Stimulated activated CD4-positive, alpha-beta T cell treated with anti-CD3 and anti-CD28 coated beads, Interleukin-4, amount 100 ng/mL, for 24 hours (primary cell): ENCODE measurements at places on chromosomes 5 and 9.
A peak's percentile ranks its signal among the peaks of the same experiment; 100 is the strongest.

GRCh38 chr5:160543395-160543794 is 121.7 kb downstream of the PTTG1 start:
- DNase-seq, result no peak

GRCh38 chr9:37715991-37716505 is 37.6 kb upstream of the TRMT10B start:
- no peak for DNase-seq

DNA sequence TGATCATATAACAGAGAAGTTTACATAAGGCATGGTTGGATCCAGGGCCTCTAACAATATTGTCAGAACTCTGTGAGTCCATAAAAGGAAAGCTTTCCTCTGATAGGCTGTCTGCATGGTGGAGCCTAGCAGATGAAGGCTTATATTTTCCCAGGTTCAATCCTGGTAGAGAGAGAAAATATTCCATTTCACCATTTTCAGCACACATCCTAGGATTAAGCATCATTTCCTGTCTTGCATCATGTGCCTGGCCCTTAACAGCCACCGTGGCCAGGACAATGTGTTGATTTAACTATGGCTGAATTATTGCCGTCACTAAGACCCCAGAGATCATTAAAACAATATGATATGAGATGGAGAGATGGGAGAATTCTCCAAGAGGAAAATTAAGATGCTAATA is 90.9 kb upstream of the GRIA1 start:
- DNase-seq, result no peak

DNA sequence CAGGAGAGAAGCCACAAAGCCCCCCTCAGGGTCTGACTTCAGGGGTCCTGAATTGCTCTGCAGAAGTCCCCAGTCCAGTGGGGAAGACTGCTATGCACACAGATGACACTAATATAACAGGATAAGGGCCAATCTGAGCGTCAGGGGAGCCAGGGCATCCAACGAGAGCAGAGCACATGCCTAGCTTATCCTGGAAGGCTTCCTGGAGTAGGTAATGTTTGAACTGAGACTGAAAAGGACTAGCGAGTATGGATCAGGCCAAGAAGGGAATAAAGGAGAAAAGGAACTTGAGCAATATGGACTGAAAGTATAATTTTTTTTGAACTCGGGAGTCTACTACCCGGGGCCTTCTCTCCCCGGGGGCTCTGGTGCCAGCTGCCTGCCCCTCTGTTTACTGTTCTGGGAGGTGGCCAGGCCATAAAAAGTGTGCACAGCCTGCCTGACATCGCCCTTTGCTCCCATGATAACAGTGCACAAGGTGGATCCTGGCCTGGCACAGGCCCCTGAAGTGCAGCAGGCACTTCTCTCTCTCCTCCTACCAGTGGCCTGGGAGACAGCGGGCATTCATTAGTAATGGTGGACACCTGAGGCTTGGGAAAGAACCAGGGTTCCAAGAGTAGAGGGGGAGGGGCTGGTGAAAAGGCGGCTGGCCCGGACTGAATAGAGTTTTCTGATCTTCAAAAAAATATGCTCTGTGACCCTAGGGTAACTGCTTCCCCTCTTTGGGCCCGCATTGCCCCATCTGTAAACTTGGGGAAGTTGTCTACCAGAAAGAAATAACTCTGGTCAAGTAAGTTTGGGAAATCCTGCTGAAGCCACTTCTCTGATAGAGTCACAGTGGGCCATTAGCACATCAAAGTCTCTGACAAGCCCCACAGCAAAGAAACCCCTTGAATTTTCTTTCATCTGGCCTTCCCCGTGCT is 4.6 kb upstream of the SLC6A7 start:
- no peak for DNase-seq

DNA sequence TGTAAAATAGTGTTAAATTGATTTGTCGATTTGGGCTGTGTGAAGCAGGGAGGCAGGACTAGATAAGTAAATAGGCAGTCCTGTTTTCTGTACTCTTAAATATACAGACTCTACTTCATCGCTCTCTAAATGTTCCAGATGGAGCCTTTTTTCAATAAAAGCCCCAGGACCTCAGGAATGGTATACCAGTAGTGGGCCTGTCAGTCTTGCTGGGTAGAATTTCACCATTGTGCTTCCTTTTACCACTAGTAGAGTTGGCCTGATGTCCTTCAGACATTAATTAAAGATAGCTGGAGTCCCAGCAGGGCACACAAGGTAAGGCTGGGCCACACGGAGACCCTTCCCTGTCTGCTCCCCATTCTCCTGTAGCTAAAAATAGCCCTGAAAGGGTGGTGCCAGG is 6.0 kb downstream of the SNX18 start:
- no peak for DNase-seq

DNA sequence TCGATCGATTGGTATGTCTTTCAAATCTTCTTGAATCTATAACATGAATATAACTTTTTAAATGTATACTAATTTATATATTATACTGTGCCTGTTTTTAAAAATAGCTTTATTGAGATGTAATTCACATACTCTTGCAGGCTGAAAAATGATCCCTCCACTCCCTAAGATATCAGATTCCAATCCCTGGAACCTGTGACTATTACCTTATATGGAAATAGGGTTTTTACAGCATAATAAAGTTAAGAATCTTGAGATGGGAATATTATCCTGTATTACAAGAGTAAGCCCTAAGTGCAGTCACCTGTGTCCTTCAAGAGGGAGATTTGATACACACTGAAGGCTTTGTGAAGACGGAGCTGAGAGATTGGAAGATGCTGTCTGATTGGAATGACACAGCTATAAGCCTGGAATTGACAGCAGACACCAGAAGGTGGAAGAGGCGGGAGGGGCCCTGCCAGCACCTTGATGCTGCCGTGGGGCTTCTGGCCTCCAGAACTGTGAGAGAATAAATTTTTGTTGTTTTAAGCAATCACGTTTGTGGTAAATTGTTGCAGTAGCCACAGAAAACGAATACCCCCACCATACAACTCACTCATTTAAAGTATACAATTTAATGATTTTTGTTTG is 161.3 kb downstream of the RMI1 start:
- no peak for DNase-seq

DNA sequence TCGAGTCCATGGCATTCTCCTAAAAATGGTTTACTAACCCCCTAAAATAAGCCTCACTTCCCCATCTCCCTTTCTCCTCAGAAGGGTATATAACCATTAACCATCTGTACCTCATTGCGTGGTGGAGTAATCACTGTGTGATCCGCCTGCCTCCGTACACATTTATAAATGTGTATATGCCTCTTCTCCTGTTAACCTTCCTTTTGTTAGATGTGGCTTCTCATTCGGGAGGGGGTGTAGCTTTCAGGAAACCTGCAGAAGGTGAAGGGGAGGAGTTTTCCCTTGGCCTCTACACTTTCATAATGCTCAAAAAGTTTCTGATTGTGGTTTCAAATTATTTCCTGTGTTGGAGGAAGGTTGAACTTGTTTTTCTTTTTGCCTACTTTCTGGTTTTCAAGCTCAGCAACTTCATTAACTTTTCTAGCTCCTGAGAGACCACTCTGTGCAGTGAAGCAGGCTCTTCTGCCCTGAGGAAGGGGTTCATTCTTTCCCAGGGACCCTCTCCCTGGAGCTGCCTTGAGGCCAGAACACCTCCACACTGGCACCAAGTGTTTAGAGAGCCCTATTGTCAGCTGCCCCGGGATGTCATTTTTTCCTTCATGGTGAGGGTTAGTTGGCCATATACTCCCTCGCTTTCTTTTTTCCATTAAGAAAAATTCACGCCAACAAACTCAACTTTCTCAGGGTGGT is 46.9 kb downstream of the RASGRF2 start:
- DNase-seq, result peak; percentile 67

DNA sequence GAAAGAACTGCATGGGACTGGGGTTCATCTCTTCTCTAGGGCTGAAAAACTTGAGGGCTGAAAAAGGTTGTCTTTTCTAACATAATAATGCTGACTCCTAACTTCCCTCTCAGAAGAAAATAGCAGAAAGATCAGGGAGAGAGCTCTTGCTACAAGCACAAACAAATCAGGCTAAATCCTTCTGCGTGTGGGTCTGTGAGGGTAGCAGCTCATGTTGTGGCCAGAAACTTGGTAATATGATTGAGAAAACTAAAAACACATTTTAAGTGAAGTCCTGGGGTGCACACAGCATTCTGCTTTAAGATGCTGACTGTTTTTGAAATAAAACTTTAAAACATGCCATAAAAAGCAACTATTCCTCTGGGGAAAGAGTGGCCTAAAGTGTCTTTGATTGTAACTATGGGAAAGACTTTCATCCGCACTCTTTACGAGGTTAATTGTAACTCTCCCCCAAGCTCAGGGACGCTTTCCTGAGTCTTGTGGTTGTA is 56.7 kb downstream of the SAXO1 start:
- no peak for DNase-seq

DNA sequence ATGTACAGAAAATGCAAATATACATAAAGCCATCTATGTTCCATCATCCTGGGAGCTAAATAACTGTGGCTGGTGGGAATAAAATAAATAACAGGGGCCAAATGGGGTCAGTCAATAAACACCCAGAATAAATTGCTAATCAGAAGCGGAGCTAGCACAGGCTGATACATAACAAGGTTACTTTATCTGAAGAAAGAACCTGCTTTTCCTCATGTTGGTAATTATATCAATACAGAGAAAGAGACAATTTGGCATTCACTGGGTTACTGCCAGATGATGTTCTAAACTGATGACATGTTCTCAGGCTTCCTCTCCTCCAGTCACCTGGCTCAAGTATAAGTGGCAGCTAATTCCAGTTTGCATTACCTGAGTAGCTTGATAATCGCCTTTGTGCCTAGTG is 144.9 kb upstream of the CD180 start:
- DNase-seq, result no peak

GRCh38 chr9:20558566-20559016 is 63.7 kb downstream of the MLLT3 start:
- DNase-seq, result peak; percentile 61

DNA sequence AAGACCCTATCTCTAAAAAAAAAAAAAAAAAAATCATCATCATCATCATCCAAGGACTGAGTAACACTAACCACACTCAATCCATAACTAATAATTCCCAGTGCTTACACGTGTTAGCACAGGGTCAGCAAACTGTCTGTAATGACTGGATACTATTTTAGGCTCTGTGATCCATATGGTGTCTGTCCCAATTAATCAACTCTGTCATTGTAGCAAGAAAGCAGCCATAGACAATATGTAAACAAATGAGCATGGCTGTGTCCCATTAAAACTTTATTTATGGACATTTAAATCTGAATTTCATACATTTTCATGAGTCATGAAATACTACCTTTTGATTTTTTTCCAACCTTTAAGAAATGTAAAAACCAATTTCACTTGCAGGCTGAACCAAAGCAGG is 148.4 kb downstream of the SIL1 start:
- DNase-seq, result no peak

DNA sequence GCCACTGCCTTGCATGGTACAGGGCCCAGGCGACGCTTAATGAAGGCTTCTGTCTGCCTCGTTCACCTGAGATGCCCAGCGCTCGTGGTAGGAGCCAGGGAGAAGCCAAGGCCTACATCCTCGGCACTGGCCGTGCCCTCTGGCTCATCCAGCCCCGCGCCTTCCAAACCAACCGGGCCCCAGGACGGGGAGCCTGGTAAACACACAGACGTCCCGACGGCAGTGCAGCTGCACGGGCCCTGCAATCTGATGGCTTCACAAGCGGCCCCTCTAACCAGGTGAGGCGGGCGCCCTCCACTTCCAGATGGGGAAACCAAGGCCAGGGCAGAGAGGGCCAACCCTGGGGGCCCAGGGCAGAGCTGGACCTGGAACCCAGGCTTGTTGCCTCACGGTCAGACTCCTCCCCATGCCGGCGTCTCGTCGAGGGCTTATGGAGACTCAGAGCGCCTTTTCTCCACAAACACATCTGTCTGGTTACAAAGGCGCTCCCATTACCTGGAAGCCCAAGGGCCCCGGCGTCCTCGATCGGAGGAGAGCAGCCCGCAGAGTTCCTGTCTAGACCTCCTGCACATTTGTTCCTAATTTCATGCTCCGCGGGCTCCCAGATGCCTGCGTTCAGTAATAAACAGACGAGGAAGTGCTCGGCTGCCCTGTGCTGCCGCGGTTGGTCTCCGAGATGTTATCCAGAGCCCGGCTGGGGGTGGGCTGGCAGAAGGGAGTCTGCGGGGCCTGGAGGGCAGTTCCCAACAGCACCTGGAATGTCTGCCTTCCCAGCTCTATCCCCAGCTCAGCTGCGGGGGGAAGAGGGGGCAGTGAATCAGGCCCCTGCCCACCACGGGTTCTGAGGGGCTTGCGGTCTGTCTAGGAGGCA is 23.5 kb downstream of the FAM163B start:
- DNase-seq, result no peak

- no peak for DNase-seq
These were observed 522.3 kb upstream of the ST8SIA4 start for GRCh38 chr5:101425339-101425859.

DNA sequence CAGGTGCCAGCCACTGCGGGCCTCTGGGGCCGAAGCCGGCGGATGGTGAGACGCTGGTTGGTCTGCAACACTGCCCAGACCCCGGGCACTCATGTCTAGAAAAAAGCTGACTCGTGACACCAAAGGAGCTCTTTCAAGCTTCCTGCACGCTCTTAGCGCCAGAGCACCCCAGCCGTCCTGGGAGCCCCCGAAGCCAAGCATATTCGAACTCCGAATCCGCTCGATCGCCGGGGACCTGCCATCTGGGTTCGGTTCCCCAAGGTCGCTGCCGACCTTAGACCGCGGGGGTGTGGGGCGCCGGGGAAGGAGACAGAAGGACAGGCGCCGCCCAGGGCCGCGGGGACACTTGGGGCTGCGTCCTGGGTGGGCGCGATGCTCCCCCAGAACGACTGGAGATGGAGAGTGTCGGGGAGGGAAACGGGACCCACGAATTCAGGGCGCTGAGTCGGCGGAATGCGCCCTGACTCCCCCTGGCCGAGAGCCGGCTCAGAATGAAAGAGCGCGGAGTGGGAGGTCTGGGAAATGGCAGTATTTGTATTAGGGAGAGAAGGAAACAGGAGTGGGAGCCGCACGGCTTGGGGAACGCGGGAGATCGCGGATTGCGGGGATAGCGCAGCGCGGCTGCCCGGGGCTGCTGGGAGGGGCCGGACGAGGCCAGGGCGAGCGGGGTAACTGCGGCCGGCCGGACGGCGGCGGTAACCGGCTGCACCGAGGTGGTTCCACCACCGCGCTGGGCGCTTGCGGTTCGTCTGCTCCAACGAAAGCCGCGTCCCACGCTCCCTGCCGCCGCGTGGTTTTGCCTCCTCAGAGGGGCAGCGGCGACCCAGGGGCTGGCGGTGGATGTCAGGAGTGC is 20.1 kb upstream of the MARCHF6 start:
- no peak for DNase-seq

DNA sequence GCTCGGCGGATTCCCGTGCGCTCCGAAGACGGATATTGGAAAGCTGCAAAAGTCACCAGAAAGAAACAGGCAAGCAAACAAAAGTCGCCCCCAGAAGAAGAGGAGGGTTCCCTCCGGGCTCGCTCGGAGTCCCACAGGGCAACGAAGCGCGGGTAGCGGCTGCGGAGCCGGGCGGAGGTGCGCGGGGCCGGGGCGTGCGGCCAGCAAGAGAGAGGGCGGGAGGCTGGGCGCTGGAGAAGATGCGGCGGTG is at the start of gene FBN2:
FBN2 (minus strand) TSS at position 246 of the 250 bp plus-strand sequence. CDS start 642 bp downstream, outside the sequence.
- DNase-seq, result no peak

- DNase-seq, result no peak
These were observed 6.2 kb upstream of the SPINK4 start for GRCh38 chr9:33233626-33234342.
